ENCODE measurements at places on chromosomes 13 and 19.

DNA sequence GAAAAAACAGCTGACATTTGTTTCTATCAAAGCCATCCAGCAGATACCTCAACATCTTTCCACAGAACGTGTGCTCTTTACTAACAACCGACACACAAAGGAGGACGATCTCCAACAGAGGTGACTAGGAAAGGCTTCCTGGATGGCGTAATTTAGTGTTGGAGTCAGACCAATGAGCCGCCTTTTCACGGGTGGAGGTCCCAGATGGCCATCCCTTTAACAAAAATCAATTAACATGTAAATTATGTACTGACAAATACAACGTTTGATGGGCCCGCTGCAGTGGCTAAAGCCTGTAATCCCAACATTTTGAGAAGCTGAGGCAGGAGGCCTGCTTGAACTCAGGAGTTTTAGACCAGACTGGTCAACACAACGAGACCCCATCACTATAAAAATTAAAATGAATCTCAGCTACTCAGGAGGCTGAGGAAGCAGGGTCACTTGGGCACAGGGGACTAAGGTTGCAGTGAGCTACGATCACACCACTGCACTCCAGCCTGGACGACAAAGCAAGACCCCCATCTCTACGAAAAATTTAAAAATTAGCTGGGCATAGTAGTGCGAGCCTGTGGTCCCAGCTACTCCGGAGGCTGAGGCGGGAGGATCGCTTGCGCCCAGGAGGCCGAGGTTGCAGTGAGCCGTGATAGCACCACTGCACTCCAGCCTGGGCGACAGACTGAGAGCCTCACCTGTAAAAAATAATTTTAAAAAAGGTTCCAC, 1.2 kb upstream of the DPY19L3 start:
- H3K4me1 ChIP-seq: peaks cover 41% of the 10 kb centered on the region
- H3K4me3 ChIP-seq: peak overlapping the region; percentile 80
- DNase-seq: no peak
- H3K27me3 ChIP-seq: no peaks in the 10 kb centered on the region
- no peaks in the 10 kb centered on the region for H3K36me3 ChIP-seq

GRCh38 chr13:52793515-52794061, 54.0 kb upstream of the CNMD start:
- no peak overlapping the region for H3K27ac ChIP-seq
- no peak for DNase-seq
- no peak overlapping the region for H3K4me3 ChIP-seq
- H3K4me1 ChIP-seq: no peaks in the 10 kb centered on the region

- peak overlapping the region; percentile 99 for H3K27ac ChIP-seq
- no peaks in the 10 kb centered on the region for H3K27me3 ChIP-seq
- H3K4me1 ChIP-seq: peaks cover 53% of the 10 kb centered on the region
- peaks cover 26% of the 10 kb centered on the region for H3K36me3 ChIP-seq
- H3K4me3 ChIP-seq: peak overlapping the region; percentile 100
- DNase-seq: no peak
Observed at GRCh38 chr19:55257461-55258420, 1.1 kb downstream of the PPP6R1 start.

DNA sequence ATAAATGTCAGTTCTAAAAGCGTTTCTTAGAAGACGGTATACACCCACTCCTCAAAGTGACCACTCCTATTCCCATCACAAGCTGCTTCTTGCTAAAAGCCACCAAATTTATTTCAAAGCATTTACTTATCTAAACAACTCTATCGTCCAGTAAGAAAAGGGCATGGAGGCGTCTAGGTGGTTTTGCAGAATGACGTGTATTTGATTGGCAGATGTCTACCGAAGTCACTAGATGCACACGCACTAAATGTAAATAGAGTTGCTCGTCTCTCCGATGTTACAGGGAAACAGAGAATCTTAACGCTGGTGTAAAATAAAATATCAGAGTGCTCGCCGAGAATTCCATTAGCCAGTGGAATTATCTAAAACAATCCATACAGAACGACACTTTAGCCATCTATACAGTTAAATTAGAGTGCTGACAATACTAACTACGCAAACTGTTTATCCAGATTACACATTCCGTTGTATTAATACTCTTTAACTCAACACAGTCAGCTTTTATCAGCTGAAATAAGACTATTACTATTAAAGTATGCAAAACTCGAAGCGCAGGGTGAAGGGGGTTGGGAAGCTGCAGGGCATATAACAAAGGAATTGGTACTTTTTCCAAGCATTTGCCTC, 1.9 kb downstream of the KLF12 start:
- H3K27ac ChIP-seq: peak overlapping the region; percentile 96
- H3K4me1 ChIP-seq: peaks cover 52% of the 10 kb centered on the region
- H3K27me3 ChIP-seq: no peaks in the 10 kb centered on the region

- H3K36me3 ChIP-seq: no peaks in the 10 kb centered on the region
- no peaks in the 10 kb centered on the region for H3K4me1 ChIP-seq
- no peak overlapping the region for H3K27ac ChIP-seq
- H3K4me3 ChIP-seq: no peak overlapping the region
Observed at GRCh38 chr13:85825454-85825853, 26.2 kb upstream of the SLITRK6 start.

DNA sequence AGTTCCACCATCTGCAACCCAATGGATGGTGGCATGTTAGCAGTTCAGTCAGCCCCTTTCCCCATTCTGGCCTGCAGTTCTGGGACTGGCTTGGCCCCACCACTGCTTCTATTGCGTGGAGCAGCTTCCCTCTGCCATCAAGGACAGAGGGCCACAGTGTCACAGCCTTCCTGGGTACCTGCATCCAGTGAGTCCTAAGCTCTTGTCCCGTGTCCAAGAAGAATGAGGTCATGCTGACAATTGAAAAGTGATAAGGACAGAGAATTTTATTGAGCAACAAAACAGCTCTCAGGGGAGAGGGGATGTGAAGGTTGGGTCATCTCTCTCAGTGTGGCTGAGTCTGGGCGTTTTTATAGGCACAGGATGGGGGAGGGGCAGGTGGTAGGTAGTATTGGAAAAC, 33.5 kb upstream of the SIN3B start:
- H3K27ac ChIP-seq: no peak overlapping the region
- no peak for DNase-seq
- H3K4me1 ChIP-seq: no peaks in the 10 kb centered on the region
- H3K4me3 ChIP-seq: no peak overlapping the region
- no peaks in the 10 kb centered on the region for H3K27me3 ChIP-seq

DNA sequence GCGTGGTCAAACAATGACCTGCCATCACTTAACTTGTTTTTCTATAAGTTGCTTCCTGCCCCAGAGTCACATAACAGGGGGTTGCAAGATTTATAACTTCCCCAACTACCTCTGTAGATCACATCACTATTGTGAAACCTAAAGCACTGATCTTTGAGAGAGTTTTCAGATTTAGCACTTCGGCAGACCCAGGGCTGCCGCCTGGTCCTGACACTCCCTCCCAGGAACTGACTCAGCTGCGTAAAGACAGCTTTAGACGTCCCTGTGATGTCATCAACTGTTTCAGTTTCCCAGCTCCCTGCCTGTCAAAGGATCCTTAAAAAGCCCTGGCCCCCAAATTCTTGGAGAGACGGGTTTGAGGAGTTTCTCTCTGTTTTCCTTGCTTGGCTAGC, 33.3 kb downstream of the IGFL2 start:
- DNase-seq: no peak
- H3K4me1 ChIP-seq: peaks cover 2% of the 10 kb centered on the region
- no peak overlapping the region for H3K27ac ChIP-seq
- peaks cover 41% of the 10 kb centered on the region for H3K27me3 ChIP-seq

DNA sequence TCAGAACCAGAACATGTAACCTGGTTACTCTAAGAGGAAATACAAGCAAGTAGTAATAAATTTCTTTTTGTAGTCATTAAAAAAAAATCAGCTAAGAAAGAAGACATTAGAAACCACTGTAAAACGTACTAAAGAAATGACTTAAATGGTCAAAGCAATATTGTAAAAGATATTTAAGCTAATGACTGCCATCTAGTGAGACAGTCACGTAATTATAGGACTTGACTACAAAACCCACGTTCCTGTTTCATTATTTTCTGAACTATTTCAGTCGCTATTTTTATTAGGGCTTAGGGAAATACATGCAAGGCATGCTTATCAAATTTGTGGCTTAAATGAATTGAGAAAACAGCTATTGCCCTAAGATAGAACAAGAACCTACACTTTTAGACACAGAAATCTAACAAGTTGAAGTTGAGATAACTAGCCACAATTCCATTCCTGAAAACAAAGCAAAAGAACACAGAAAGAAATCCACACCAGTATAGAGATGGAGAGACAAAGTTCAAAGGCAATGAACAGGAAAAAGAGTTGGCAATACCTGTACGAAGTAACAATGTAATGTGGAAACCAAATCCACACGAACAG, 17.9 kb downstream of the ALG5 start:
- peaks cover 4% of the 10 kb centered on the region for H3K4me1 ChIP-seq
- no peak for DNase-seq
- no peak overlapping the region for H3K4me3 ChIP-seq
- H3K27me3 ChIP-seq: no peaks in the 10 kb centered on the region
- H3K36me3 ChIP-seq: peaks cover 17% of the 10 kb centered on the region

GRCh38 chr19:11624069-11624463, 26.8 kb downstream of the ZNF627 start:
- DNase-seq: no peak
- H3K4me1 ChIP-seq: peaks cover 6% of the 10 kb centered on the region
- H3K27me3 ChIP-seq: no peaks in the 10 kb centered on the region
- H3K27ac ChIP-seq: no peak overlapping the region
- H3K36me3 ChIP-seq: peaks cover 8% of the 10 kb centered on the region

- no peak overlapping the region for H3K27ac ChIP-seq
- no peak for DNase-seq
- peaks cover 6% of the 10 kb centered on the region for H3K4me1 ChIP-seq
- no peaks in the 10 kb centered on the region for H3K36me3 ChIP-seq
- H3K27me3 ChIP-seq: peaks cover 5% of the 10 kb centered on the region
- no peak overlapping the region for H3K4me3 ChIP-seq
Observed at GRCh38 chr19:30731591-30731990, 359.4 kb downstream of the ZNF536 start.

- no peak overlapping the region for H3K27ac ChIP-seq
Observed at GRCh38 chr19:58212336-58213074, 16.2 kb upstream of the ZNF544 start.

DNA sequence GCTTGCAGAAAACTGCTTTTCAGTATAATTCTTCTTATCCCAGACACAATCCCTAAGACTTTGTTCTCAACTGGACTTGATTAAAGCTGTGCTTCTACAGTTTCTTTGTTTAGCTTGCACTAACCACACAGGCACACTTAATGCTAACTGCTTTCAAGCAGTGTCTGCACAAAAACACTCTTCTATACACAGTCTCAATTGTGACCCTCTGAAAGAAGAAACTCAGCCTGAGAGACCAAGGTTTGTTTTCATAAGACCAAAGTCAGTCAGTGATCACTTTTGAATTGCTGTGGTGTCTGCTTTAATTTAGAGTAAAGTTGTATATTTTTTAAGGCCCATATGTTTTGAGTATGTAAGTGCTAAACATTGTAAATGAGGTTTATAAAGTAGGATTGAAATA, 431.2 kb downstream of the KCTD12 start:
- no peaks in the 10 kb centered on the region for H3K27me3 ChIP-seq
- H3K36me3 ChIP-seq: peaks cover 10% of the 10 kb centered on the region
- no peak overlapping the region for H3K27ac ChIP-seq
- no peaks in the 10 kb centered on the region for H3K4me1 ChIP-seq
- no peak overlapping the region for H3K4me3 ChIP-seq

GRCh38 chr19:41872775-41873647, 4.1 kb upstream of the CD79A start:
- H3K4me1 ChIP-seq: peaks cover 48% of the 10 kb centered on the region
- H3K27ac ChIP-seq: peak overlapping the region; percentile 97
- H3K36me3 ChIP-seq: peaks cover 8% of the 10 kb centered on the region

DNA sequence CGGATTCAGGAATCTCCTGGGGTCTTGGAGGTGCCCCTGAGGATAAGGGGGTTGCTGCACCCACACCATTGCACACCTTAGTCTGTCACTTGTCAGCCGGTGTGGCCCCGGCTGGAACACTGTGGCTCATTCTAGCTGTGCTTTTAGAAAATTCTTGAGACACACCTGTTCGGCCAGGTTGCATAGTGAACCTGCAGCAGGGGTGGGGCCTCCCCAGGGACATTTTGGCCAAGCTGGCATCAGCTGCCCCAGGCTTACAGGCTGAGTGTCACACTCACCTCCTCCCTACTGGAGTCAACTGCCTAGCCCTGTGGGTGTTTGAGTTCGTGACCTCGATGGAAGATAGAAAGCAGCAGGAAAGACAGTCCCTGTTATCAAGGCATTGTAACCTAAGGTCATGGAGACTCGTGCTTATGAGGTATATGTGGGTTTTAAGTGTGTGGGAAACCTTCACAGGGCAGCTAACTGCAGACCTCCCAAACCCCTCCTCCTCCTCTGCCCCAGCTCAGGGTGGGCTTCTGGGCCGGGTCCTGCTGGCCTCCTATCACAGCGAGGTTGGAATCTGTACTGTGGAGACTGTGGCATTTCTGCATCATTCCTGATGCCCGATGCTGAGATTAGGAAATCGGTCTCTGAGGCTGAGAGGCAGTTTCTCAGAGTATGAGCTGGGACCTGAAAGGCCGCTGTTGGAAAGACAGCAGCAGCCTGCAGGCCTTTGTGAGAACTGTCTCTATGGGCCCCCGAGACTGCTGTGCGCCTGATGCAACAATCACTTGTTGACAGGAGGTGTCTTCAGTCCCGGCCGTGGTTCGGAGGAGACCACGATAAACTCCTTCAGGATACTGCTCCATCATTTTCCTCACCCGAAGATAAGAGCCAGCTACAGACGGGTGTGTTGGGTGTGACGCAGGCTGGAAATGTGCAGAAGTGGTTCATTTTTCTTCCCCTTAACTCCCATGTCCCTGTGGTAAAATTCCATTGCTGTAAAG, 72.2 kb downstream of the ATP11A start:
- H3K36me3 ChIP-seq: no peaks in the 10 kb centered on the region
- H3K27ac ChIP-seq: no peak overlapping the region
- H3K27me3 ChIP-seq: no peaks in the 10 kb centered on the region
- no peaks in the 10 kb centered on the region for H3K4me1 ChIP-seq
- DNase-seq: no peak
- no peak overlapping the region for H3K4me3 ChIP-seq

- H3K4me1 ChIP-seq: peaks cover 3% of the 10 kb centered on the region
- H3K27me3 ChIP-seq: peaks cover 40% of the 10 kb centered on the region
- no peak for DNase-seq
- no peaks in the 10 kb centered on the region for H3K36me3 ChIP-seq
- no peak overlapping the region for H3K4me3 ChIP-seq
Observed at GRCh38 chr13:42650506-42650905, 76.6 kb downstream of the TNFSF11 start.
